ENCODE measurements at places on chromosomes 6 and 20.
A peak's percentile ranks its signal among the peaks of the same experiment; 100 is the strongest.

DNA sequence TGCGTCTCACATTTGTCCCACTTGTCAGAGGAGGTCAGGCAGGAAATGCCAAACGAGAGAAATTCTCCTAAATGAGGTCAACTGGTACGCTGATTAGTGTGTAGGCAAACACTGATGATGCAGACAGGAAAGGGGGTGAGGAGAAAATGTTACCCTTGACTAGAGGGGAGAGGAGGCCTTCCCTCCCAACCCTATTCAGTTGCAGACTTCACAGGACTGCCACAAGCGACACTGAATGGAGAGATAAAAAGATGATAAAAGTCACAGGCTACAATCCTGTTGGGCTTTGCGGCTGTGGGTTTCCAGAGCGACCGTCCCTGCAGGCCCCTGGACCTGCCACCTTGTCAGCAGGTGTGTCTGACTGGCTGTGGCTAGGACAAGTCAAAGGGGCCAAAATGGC, 569.4 kb downstream of the CDH26 start:
- DNase-seq = no peak

DNA sequence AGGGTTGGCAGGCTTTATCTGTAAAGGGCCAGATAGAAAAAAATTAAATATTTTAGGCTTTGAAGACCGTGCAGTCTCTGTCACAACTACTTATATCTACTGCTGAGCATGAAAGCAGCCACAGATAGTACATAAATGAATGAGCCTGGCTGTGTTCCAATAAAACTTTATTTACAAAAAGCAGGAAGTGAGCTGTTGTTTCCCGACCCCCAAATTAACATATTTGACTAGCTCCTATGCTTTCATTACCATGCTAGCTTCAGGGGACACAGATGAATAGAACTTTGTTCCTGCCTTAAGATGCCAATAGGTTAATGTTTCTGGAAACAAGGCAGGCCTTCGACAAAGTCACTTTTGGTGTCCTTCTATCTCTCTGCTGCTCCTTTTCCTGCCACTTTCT, 1058.0 kb upstream of the FLRT3 start:
- no peak for DNase-seq

DNA sequence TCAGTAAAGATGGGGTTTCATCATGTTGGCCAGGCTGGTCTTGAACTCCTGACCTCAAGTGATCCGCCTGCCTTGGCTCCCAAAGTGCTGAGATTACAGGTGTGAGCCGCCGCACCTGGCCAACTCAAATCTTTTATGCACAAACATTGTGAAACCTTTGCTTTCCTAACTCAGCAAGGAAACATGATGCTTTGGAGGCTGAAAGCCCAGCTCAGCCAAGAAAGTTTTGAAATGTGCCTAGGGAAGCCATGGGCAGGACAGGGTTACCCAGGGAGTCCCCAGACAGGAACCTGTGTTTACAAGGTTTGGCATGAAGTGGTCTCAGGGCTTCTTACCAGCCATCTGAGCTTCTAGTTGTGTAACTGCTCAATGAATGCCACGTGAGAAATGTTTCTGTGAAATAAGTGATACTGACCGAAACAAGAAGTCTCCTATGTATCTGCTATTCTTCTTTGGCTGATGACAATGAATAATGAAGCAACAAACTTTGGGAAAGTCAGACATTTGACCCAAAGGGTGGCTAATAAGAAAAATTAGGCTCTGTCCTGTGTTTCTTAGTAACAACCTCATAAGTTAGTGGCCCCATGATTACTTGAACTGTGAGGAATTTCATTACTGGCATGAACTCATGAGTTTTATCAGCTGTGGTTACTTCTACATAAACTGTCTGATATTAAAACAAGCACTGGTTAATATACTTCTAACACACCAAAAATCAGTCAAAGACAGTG, 163.5 kb downstream of the KIF6 start:
- DNase-seq = no peak

DNA sequence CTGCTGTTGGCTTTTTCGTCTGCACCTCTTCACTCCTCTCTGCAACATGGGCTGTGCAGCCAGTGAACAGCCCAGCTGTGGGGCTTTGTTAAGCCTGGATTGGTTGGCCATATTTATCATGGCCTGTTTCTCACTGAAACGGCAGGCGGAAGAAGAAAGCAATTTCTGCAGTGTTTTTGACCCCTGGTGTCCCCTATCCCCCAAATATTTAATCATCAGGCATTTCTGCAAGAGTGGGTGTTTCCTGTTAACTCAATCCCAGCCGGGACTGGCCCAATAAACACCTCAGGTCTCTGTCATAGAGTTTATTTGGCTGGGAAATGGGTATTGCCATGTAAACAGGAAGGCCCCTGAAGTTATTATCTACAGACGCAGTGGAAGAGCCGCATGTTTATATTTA, 174.8 kb upstream of the SUPT3H start:
- DNase-seq = no peak

DNA sequence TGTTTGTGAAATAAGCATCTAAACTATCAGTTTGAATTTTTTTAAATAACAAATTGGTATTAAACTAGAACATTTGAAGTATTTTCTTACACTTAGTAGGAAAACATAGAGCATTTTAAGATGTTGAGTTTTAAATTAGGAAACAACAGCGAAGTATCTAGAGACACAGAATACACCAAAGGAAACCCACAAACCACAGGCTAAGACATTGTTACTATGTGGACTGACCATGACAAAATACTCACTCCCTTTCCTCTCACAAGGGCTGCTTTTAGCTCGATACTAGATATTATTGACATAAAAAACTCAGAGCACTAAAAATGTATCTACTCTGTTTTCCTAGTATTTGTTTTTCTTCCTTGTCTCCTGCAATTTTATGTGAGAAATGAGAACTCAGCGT, 266.0 kb upstream of the CITED2 start:
- DNase-seq = no peak

DNA sequence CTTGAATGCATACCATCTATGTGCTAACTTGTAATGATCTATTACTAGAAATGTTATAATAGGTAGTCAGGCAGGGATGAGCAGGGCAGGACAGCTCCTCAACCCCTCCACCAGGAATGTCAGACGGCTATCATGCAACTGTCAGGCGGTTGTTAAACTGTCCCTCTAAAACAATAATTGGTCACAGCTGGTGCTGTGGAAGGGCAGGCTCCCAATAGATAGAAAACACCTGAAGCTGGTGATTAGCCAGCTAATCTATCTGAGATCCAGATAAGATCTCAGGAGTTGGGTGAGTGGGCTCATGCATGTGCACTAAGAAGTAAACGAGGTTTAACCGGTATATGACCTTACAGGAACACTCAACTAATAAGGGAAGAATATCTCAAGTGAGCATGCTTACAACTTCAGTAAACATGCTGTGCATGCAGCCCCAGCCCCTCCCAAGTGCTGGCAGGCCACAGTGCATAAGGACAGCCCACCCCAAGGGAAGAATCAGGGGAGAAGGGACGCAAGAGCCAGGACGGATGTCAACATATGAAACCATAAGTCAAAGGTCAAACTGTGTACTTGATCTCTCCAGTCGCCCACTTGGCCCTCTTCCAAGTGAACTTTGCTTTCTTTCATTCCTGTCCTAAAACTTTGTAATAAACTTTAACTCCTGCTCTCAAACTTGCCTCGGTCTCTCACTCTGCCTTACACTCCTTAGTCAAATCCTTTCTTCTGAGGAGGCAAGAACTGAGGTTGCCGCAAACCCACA, 566.2 kb upstream of the NRSN1 start:
- DNase-seq = no peak

DNA sequence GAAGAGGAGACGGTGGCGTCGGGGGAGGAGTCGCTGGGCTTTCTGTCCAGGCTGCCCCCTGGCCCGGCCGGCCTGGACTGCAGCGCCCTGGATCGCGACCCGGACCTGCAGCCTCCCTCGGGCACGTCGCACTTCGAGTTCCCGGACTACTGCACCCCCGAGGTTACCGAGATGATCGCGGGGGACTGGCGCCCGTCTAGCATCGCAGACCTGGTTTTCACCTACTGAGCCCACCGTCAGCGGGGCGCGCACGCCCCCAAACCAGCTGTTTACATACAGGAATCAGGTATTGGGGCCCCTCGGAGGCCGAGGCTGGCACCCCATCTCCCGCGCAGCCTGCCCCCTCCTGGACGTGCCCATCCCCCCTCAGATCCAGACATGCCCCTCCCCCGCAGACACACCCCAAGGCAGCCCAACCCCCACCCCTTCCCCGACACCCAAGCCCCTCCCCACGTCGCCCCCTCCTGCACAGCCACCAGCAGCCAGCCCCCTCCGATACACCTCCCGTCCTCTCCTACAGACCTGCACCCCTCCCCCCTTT, 1.4 kb downstream of the SOX12 start:
- no peak for DNase-seq

DNA sequence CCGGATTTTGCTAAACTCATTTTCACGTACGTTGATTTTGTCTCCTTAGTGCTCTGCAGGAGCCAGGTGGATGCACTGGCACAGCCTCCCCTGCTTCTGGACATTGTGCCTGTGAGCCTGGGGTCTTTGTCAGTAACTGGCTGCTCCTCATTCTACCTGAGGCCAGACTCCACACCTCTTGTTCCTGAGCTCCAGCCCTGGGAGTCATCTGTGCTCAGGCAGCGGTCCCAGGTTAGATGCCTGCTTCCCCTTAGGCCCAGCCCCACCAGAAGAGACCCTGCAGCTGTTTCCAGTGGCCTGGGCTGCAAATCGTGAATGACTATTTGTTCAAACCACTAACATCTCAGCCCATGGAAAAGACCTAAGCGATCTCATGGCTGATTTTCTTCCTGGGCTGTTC, 129.1 kb downstream of the ERMARD start:
- DNase-seq = no peak

- DNase-seq = no peak
Observed at GRCh38 chr6:3541006-3541585, 84.2 kb upstream of the SLC22A23 start.

GRCh38 chr6:108730635-108731515, 117.3 kb upstream of the ARMC2 start:
- DNase-seq = no peak

DNA sequence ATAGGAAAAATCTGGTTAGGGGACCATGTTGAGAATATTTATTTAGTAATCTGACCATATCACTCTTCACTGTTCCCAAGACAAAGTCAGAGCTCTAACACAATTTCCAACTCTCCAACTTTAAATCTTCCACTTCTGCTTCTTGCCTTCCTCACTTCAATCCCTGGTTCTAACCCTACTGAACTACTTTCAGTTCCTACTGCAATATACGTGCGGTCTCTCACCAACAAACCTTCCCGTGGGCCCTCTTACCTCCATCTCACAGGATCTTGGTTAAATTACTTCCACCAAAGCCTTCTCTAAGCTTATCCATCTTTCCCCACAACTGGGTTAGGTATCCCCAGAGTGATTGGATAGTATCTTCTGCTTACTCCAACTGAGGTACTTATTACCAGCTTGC, 8.0 kb downstream of the EIF2S2 start:
- no peak for DNase-seq

- no peak for DNase-seq
Observed at GRCh38 chr20:33466303-33466646, 22.7 kb upstream of the SNTA1 start.

DNA sequence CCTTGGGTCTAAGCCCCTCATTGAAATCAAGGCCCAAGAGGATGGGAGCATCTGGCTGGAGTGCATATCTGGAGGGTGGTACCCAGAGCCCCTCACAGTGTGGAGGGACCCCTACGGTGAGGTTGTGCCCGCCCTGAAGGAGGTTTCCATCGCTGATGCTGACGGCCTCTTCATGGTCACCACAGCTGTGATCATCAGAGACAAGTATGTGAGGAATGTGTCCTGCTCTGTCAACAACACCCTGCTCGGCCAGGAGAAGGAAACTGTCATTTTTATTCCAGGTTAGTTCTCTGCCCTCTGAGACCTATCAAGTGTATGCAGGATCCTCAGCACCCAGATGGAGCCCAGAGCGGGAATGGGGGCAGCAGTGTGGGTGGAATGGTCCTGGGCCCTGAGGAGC, 5.1 kb downstream of the BTN2A2 start:
- DNase-seq = no peak

DNA sequence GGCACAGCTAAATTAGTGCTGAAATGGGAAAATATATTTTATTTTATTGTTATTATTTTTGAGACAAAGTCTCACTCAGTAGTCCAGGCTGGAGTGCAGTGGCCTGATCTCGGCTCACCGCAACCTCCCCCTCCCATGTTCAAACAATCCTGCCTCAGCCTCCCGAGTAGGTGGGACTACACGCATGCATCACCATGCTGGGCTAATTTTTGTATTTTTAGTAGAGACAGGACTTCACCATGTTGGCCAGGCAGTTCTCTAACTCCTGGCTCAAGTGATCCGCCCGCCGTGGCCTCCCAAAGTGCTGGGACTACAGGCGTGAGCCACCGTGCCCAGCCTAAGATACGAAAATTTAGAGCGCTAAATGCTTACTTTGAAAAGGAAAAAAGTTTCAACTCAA, 4.8 kb downstream of the RAB23 start:
- no peak for DNase-seq

DNA sequence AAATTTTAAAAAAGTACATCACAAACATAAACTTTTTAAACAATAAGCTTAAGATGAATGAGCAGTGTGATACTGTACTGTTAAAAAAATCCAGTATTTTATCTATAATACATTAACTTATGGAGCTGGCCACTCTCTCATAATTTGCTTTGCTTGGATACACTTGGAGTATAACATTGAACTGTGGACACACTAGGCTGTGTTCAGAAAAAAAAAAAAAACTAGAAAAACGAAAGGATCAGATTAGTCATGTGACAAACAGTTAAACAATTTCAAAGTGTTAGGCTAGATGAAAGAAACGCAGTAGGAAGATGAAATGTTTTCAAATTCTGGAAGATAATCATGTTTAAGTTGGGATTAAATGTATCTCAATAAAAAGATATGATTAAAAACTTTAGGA, 220.0 kb downstream of the GRIK2 start:
- no peak for DNase-seq

GRCh38 chr6:137309078-137309762, 90.0 kb upstream of the IFNGR1 start:
- DNase-seq = peak; percentile 2

- DNase-seq = no peak
Observed at GRCh38 chr6:169829786-169830185, 78.4 kb downstream of the ERMARD start.

- no peak for DNase-seq
Observed at GRCh38 chr6:46989398-46989797, 52.7 kb downstream of the ADGRF1 start.

DNA sequence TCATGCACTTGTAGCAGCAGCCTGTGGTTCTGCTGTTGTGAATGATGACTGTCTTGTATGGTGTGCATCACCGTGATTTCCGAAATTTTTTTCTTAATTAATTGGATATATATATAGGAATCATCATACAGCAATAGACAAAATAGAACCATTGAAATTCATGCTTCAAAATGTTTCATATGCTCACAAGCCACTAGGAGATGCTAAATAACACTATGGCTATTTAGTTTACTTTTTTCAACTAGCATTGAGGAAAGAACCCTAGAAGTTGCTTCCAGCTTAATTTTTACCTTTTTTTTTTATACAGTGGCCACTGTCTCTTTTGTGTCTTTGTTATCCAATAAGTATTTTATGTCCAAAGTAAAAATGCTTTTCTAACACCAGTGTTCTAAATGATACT, 485.4 kb downstream of the CDKAL1 start:
- no peak for DNase-seq

- DNase-seq = peak; percentile 15
Observed at GRCh38 chr6:160766989-160767646, 65.1 kb downstream of the PLG start.

GRCh38 chr6:44254191-44255104, 2.9 kb downstream of the SLC35B2 start:
- DNase-seq = no peak

GRCh38 chr6:144897441-144897921, 612.3 kb downstream of the UTRN start:
- DNase-seq = no peak

GRCh38 chr6:108622641-108623298, 62.1 kb downstream of the FOXO3 start:
- DNase-seq = no peak

GRCh38 chr6:63649847-63650265, 14.3 kb downstream of the PHF3 start:
- no peak for DNase-seq
